ENCODE measurements at places on chromosomes 5 and 9.

DNA sequence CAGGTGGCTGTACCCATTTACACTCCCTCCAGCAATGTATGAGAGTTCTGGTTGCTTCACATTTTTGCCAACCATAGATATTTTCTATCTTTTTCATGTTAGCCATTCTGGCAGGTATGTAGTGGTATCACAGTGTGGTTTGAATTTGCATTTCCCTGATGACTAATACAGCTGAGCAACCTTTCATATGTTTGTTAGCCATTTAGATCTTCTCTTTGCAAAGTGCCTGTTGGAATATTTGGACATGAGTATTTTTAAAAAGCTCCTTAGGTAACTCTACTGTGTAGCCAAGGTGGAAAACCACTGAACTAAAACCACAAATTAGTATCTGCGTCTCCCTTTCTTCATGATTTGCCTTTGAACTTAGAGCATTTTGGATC, 31.9 kb downstream of the IRF1 start:
- peak; percentile 91 for DNase-seq

GRCh38 chr5:134095887-134096589, 18.4 kb upstream of the TCF7 start:
- no peak for DNase-seq

DNA sequence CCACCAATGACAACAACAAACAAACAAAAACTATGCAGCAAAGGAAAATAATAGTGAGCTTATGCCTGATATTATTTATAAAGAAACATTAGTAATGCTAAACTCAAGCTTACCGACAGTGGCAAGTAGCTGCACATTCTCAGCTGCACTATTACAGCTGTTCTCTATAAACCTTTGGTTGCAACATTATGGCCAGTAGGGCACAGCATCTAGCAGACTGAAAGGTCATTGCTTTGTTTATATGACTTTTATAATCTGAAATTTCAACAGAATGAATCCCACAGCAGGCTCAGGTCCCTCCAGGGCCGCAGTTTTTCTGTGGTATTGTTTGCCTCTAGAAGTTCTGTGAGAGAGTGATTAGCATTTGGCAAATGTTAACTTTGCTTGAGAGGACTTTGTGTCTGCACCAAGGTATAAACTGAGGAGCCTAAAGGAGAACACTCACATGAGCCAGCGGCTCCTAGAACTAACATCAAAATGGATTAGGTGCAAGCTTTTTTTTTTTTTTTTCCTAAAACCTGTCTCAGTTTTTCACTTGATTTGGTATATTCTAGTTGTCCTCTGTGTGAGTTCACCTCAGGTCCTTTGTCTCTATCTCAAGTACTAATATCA, 58.3 kb downstream of the IZUMO3 start:
- DNase-seq = peak; percentile 2

DNA sequence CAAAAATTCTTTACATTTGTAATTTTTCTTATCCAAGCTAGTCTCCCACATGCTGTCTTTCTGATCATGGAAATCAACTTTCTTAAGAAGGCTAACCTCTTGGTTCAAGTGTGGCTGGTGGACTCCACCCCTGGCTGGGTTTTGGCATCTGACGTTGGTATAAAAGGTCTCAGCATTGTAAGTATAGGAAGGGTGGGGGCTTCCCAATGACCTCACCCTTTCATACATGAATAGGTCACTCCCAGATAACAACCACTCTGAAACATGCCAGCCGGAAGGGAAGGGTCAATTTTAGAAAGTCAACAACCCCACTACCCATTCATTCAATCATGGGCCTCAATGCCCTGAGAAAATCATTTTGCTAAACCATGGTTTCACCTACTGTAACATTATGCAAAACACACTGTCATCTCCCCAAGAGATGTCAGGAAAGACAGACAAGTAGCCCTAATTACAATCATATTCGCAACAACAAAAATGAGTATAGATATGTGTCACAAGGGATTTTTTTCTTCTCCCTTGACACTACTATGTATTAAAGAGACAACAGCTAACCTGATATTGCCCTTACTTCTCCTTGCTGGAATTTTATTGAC, 31.9 kb upstream of the PCSK5 start:
- DNase-seq = no peak

DNA sequence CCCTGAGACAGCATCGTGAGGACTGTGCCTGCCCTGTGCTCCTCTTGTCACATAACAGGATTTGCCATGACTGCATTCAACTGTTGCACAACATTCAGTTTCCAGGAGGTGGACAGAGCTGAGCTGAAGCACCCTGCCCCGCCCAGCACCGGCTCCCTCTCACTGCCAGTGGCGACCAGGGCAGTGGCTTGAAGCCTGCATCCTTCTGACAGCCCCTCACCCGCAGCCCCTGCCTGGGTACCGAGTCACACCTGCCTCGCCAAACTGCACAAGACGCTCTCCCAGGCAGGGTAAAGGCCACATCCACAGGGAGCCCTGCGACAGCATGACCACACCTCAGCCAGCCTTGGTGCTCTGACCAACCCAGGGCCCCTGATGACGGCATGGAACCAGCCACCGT, 59.9 kb upstream of the ZNF354A start:
- no peak for DNase-seq

GRCh38 chr5:180494510-180495181, 467 bp downstream of the CNOT6 start:
- peak; percentile 26 for DNase-seq

DNA sequence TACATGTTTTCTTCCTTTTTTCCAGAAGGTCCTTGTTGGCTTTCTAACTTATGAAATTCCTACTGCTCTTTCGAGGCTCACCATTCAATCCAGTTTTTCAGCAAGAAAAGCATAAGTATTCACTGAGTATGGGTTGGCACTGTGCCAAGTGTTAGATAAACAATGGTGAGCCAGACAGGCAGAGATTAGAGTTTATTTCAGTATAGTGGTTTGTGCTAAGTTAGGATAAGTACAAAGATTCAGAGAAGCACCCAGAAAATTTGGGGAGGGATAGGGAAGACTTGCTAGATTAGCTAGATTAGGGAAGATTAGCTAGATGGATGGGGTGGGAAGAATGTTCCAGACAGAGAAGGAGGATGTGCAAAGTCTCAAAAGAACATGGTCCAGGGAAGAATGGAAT, 122.9 kb downstream of the OXCT1 start:
- DNase-seq = peak; percentile 74

DNA sequence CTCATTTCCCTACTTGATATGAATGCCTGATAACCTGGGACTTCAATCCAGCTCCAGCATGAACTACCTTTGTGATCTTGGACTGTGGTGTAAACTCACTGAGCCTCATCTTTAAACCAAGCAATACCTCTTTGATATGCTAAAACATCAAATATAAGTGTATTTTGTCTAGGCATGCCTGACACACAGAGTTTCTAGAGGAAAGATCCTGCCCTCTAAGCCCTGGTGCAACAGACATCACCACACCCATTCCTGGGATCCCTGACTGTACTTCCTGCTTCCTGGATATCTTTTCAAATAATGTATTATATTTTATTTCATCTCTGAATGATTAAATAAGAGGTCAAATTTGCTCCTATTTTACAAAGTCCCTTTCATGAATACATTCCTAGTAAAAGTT, 55.8 kb downstream of the ANXA2R start:
- DNase-seq = no peak

DNA sequence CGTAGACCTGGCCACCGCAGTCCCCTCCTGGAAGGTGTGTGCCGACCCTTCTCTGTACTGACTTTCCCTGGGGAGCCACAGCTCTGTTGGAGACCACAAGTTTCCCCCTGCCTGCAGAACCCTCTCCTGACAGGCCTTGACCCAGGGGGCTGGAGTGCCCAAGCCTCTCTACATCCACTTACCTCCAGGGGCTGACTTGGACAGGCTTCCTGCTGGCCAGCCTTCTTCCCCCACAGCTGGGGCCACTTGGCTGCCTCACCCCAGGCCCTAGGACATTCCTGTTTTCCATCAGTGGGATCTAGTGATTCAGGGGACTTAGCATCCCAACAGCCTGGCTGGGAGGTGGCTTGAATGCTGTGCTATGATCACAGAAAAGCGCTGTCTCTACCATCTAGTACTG, 23.6 kb downstream of the COL15A1 start:
- DNase-seq = no peak

DNA sequence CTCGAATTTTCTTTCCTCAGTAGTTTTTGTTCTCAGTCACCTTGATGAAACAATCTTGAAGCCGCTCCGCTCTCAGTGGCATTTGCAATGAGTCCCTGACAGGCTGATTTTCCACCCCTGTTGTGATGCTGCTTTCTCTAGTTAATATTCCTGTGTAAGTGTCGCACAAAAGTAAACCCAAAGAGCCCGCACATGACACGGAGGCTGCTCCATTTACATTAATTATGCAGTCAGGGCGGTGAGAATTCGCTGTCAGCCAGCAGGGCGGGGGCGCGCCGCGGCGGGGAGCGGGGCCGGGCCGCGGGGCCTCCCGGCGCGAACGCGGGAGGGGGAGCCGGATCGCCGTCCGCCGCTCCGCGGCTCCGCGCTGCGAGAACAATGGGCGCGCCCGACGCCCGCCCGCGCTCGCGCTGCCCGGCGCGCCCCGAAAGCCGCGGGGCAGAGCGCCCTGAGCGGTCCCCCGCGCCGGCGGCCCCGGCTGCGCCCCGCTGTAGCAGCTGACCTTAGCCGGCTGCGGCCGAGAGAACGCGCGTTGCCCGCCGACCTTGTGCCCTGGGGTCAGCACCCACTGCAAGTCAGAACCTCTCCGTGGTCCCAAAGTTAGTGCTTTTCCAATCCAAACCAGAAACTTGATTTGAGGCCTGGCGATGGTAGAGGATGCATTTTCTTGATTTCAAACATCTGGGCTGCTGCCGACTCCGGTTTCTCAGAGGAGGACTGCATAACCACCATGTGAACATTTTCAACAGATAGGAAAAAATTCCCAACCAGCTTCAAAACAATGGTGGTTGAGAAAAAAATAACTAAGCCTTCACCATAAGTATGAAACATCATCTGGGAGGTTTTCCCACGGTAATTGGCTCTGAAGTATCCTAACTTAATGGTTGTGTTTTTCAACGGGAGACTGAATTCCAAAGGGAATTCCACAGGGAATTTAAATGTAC, 142.6 kb downstream of the PBX3 start:
- DNase-seq = peak; percentile 78

- peak; percentile 86 for DNase-seq
Measured at GRCh38 chr5:141529002-141529401, 40.1 kb downstream of the PCDHGC5 start.

DNA sequence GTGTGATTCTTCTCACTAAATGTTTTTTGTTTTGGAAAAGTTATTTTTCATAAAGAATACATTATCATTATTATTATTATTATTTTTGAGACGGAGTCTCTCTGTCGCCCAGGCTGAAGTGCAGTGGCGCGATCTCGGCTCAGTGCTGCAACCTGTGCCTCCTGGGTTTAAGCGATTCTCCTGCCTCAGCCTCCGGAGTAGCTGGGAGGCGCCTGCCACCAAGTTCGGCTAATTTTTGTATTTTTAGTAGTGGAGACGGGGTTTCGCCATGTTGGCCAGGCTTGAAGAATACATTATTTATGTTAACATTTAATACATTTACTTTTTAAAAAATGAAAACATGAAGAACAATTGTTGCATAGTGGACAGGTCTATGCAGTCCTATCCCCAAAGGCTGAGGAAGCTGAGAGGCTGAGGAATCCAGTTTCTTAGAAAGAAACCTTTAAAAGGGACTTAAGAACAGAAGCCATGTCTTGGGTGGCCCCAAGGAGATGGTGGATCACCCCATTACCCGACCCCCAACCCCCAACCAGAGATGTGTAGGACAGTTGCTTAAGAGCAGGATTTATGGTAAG, 2.0 kb downstream of the TMEM38B start:
- no peak for DNase-seq

DNA sequence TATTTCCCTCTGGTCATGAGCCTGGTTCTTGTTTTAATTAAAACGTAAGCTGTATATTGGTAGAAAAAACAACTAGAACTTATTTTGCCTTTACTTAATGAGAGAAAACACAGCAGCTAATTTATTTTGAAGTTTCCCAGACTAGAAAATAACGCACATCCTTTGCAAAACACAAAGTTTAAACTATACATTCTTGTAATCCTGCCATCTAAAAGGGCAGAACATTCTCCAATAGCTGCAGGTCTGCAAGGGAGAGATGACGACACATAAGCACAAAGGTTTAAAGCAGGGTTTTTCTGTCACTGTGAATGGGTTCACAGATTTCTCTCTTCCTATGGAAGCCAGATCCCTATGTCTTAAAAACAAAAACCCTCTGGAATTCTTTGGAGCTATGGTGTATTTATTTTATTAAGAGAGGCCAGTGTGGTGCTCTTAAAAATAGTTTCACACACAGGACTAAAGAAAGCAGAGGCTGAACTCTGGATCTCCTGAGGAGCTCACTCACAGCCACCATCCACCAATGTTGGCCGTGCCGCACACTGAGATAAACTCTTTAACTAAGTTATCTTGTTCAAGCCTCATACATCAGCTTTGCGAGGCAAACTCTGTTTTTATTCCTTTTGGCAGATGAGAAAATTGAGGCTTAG, 82.4 kb downstream of the SNCAIP start:
- no peak for DNase-seq

- DNase-seq = no peak
Measured at GRCh38 chr5:113524927-113525326, 11.4 kb downstream of the YTHDC2 start.

DNA sequence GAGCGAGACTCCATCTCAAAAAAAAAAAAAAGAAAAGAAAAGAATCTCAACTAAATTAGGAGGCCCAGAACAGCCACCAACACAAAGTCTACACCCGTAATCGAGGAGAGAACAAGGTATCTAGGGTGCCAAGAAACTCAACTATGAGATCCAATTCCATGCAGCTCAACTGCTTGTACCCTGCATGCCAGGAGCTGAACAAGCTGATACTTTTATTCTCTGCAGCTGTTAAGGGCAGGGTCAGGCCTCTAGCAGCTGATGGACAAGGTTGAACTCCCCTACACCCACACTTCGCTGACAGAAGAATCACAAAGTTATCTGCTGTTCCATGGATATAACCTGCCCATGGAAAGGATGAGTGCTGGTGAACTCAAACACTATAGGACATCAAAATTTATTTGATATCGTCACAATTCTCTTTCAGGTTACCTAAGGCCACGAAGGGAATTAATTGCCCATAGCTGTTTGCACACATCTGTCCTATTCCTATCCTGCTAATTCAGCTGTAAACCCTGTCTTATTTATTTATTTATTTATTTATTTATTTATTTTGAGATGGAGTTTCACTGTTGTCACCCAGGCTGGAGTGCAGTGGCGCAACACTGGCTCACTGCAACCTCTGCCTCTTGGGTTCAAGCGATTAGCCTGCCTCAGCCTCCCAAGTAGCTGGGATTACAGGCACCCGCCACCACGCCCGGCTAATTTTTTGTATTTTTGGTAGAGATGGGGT, 20.7 kb downstream of the UBAP2 start:
- no peak for DNase-seq

GRCh38 chr9:6889868-6890267, 132.1 kb downstream of the KDM4C start:
- no peak for DNase-seq

DNA sequence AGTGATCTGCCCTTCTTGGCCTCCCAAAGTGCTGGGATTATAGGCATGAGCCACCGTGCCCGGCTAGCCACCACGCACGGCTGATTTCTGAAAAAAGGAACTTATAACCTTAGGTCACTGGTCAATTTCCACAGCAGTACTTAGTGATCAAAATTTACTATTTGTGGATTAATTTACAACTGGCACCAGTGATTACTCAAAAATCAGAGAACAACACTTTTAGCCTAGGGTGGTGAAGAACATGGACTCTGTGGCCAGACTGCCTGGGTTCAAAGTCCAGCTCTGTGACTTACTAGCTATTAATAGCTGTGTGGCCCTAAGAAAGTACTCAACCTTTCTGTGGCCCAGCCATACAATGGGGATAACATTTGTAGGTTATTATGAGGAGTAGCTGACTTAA, 50.8 kb upstream of the GLRX start:
- DNase-seq = no peak

- DNase-seq = peak; percentile 66
Measured at GRCh38 chr9:119839888-119840287, 470.7 kb upstream of the BRINP1 start.

All from fibroblast of lung (primary cell).